Astrocyte of the hippocampus (primary cell): ENCODE measurements at places on chromosomes 7 and 10.

- DNase-seq = no peak
Observed at GRCh38 chr7:716636-717035, 9.9 kb upstream of the DNAAF5 start.

GRCh38 chr10:12909836-12910185 lies 91.7 kb downstream of the CCDC3 start:
- DNase-seq = no peak

- no peak for DNase-seq
Observed at GRCh38 chr10:21934307-21934706, 69.2 kb downstream of the DNAJC1 start.

- DNase-seq = peak; percentile 61
Observed at GRCh38 chr7:73452999-73453635, 19.5 kb downstream of the FZD9 start.

DNA sequence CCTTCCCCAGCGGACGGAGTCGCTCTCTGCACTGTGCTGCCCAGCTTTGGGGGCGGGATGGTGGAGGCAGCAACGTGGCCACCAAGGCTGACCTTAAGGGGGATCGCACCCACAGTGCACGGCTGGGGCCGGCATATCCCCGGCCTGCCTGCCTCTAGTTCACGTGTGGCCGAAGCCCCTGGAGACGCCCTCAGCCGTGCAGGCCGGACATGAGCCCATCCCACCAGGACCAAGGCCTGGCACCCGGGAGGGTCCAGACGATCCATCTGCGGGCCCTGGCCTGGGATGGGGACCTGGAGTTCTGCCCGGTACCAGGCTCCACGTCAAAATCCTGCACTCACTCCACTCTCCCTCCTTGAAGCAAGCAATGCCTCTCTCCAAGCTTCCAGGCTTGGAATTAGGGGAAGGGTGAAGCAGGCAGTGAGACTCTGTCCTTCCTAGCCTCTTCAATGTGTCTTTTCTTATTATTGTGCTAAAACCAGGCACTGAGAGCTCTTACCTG lies 520.8 kb downstream of the REEP3 start:
- DNase-seq = no peak

GRCh38 chr10:124735491-124736286 lies 8.5 kb downstream of the FAM53B start:
- no peak for DNase-seq

- peak; percentile 58 for DNase-seq
Observed at GRCh38 chr10:22002591-22003176, 846 bp downstream of the DNAJC1 start.

GRCh38 chr10:103130910-103131309 lies 62.2 kb downstream of the NT5C2 start:
- no peak for DNase-seq

DNA sequence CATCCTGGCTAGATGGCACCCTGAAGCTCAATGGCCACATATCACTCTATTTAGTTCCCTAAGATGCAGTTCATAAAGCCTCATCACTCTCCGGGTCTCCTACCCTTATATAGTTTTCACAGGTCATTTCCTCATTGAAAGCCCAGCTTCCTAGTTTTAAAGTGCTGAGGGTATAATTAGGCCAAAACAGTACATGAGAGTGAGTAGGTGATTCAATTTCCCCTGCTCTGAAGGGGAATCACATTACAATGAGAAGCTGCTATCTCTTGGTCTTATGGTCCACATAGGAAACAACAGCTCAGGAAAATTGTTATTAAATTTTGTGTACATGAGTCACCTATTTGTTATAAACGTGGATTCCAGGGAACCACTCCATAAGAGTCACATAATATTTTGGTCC lies 162.0 kb downstream of the SEMA3E start:
- no peak for DNase-seq

DNA sequence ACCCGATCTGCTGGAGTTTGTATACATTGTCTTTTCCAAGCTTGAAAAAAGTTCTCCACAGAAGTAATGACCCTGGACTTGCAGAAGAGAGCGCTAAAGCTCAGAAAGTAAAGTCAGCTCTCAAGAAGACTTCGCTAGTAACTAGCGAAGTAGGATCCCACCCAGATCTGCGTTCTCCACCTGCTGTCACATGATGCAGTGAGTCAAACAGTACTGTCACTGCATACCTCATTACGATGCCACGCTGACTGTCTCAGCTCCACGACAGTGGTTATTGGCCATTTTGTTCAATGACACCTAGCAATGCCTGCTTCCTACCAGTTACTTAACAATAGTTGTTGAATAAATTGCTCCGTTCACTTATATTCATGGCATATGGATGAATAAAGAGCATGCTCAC lies 29.7 kb upstream of the SEC61G start:
- peak; percentile 80 for DNase-seq

DNA sequence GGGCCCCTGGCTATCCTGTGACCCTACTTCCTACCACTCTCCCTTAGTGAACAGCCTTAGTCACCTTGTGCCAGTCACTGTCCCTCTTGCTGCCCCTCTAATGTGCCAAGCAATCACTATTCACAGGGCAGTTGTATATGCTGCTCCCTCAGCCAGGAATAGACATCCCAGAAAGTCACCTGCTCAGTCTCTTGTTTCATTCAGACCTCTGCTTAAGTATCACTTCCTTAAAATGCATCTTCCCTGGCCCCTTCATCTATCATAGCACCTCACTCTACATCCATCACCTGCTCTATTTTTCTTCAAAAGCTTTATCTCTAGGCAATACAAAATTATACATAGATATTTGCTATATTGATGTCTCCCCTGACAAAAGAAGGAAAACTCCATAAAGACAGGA lies 328.4 kb upstream of the NFE2L3 start:
- no peak for DNase-seq

GRCh38 chr10:105391670-105392351 lies 750.7 kb downstream of the SORCS3 start:
- DNase-seq = no peak

- DNase-seq = no peak
Observed at GRCh38 chr7:91504919-91505318, 240.7 kb downstream of the FZD1 start.

DNA sequence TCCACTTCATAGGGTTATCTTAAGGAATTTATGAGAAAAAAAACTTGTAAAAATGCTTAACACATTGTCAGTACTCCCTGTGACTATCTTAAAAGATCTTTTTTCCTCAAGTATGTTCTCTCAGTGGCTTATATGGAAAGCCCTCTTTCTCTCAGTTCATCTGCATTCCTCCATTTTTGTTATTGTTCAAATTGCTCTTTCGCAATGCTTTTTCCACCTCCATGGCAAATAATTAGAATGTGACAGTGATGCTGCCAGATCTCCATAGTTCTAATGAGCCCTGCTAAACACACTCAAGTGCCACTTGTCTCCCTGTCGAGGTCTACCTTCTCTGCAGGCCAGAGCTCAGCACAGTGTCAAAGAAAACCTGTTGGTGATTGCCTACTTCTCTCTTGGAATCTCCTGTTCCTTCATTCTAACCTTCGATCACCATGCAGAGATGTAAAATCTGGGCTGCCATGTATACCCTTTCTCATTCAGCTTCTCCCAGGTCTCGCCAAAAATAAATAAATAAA lies 37.2 kb upstream of the ABCB5 start:
- DNase-seq = no peak

- no peak for DNase-seq
Observed at GRCh38 chr7:36690041-36690440, 34.3 kb downstream of the AOAH start.

DNA sequence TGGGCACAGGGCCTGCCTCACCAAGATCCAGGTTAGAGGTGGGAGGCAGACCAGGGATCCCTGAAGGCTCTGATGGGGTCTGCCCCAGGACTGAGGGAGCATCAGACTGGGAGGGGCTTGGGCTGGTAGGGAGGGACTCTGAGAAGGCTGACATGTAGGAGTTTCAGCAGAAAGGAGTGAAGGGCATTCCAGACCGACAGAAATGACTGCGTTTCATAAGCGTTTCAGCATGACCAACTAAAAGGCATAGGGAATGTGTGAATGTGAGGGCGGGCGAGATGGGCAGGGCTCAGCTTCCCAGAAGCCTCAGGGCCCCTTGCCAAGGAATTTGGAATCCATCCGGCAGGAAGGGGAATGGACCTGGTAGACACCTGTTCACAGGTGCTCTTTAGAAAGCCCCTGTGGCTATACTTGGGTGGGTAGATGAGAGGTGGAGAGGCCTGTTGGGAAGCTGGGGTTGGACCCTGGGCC lies 24.9 kb upstream of the SLC29A3 start:
- no peak for DNase-seq

DNA sequence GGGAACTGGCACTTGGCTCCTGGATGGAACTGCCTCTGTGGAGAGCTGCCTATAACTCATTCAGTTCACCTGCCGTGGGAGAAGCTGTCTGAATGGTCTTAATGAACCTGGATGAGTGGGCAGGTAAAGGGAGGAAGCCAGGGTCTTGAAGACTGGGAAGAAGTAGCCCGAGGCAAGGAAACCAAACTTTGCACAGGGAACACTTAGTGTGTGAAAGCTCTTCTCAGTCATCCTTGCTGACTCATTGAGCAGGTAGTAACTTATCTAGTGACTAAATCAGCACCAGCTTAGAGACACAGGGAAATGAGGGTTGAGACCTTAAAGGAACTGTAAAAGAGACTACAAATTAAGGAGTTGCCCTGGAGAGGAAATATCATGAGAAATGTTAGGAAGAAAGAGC lies 9.9 kb downstream of the LRRC4 start:
- DNase-seq = no peak

GRCh38 chr10:30556189-30556588 lies 73.4 kb downstream of the LYZL2 start:
- DNase-seq = no peak

- no peak for DNase-seq
Observed at GRCh38 chr10:101895781-101896180, 52.2 kb upstream of the KCNIP2 start.

DNA sequence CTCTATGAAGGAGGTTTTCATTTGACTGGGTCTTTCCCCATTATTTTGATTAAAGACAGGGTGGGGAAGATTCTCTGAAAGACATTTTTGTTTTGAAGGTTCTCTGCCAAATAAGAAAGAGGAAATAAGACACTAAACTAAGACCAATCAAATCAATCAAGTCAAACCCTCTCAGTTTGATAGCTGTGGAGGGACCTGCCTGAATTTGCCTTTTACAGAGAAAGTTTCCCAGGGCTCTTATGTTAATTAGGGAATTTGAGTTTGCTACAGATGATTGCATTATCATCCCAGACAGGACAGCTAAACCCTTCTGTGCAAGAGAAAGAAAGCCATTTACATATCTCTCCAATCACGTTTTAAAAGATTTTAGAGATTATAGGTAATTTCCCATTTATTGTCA lies 80.0 kb downstream of the CSTF2T start:
- DNase-seq = no peak

- no peak for DNase-seq
Observed at GRCh38 chr7:80224415-80224814, 89.8 kb downstream of the GNAI1 start.

- no peak for DNase-seq
Observed at GRCh38 chr10:82252081-82252480, 377.1 kb downstream of the NRG3 start.

DNA sequence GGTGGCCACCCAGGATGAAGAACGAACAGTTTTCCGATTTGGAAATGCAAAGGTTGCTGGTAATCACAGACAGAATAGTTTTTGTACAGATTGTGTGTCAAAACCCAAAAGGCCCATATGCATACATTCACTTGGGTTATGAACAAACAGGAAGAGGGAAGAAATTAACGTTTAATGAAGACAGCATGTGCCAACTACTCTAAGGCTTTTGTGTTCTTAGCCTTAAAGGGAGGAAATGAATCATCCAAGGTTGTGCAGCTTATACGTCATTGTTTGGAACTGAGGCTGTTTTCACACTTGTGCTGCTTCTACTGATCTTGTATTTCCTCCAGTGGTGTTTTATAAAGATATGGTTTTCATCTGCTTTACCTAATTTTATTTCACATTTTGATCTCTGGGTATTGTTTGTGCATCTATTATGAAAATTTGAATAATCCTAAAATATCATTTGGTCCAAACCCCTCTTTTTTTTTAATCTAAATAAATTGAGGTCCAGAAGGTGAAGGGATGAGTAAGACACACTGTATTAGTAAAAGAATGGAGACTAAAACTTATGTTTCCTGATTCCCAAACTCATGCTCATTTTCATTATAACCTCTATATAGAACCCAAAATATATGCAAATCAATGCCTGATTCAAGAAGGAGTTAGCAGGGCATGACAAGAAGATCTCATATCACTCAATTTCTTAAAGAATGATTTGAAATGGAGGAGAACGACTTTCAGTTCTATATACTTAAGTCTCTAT lies 373.1 kb downstream of the THSD7A start:
- DNase-seq = peak; percentile 76

- DNase-seq = no peak
Observed at GRCh38 chr7:73985737-73986141, 42.2 kb upstream of the ELN start.

GRCh38 chr7:41881331-41882130 lies 178.6 kb upstream of the INHBA start:
- DNase-seq = no peak

DNA sequence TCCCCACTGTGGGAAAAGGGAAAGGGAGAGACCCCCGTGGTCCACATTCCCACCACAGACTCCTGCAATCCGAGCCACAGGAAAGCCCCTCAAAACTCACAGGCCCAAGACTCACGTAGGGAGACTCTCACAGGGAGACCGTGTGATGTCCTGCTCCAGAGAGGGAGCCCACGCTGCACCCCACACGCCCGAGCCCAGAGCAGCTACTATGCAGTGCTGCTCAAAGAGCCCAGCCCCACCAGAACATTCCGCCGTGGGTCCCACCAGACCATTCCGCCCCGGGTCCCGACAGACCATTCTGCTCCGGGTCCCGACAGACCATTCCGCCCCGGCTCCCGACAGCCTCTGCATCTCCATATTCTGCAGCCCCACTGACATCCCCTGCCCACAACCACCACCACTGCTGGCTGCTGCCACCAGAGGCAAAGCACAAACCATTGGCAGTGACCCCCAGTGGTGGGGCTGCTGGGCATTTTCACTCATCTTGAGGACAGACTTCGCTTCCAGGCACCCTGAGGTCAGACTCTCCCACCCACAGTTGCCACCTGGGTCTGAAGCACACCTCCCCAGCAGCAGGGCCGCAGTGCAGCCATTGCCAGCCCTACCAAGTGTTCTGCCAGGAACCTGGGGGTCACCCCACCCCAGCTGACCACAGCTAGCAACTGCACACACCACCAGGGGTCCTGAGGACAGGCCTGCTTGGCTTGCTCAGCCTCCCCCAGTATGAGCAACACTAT lies 625.4 kb upstream of the FOXK1 start:
- DNase-seq = no peak

GRCh38 chr7:69871886-69872569 lies 273.8 kb downstream of the AUTS2 start:
- no peak for DNase-seq

DNA sequence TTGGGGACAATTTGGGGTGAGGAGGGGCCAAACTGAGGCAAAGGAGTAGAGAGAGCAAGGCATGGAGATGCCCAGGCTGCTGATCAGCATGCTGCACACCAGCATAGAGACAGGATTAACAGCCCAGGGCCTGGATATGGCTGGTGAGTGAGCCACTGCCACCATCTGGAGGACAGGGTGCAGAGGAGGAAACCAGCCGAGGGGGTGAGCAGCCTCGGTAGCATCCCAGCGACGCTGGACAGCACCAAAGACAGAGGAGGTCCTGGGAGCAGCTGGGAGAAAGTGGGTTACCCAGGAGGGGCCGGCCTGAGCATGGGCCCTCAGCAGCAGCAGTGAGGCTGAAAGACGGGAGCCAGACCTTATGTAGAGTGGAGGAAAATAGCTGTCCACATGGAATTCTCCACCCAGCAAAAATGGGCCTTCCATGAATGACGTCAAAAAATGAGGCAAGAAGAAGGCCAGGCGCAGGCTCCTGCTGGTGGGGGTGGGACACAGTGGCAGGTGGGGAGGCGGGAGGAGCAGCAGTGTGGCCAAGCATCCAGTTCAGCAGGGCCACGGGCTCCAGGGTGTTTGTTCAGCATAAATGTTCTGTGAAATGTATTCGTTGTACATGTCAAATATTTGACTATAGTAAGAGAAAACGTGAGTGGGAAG lies 16.7 kb downstream of the RET start:
- DNase-seq = no peak
